NCI-H187 treated with DMSO at 0.1 percent for 48 hours (cell line): ENCODE measurements at places on chromosomes 1 and 21.

DNA sequence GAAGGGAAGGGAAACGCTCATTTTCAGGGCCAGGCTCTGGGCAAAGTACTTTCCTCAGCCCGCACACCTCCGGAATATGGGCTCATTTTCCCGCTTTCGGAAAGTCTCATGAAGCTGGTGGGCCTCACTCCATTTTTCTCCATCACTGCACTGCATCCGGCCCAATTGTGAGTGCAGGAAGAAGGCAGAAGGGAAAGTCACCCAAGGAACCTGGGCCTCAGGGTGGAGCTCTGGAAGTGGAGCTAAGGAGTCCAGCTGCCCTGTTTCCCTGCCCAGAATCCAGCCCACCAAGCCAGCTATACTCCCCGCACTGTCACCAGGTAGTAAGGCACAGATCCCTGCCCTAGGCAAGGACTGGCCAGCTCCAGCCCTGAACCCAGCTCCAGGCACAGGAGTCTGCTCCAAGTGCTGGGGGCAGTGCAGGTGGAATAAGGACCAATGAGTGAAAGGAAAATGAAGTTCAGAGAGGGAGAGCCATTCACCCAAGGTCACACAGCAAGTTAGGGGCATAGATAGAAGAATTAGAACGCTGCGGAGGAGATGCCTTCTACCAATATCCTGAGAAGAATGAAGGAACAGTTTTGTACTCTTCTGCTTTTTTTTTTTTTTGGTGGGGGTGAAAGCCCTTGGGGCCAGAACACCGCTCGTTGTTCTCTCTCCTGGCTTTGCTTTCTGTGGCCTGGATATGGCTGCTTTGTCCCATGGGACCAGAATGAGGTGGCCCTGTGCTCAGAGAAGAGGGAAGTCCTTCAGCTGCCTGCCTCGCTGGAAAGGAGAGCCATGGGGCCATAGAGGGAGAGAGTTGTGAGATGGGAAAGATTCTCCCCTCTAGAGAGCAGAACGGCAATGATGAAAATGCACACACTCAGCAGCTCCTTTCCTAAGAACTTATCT lies 10.0 kb downstream of the LRP8 start:
- no peak for DNase-seq

- DNase-seq = no peak
These were observed 76.4 kb downstream of the ADGRL2 start for GRCh38 chr1:81876901-81877733.

DNA sequence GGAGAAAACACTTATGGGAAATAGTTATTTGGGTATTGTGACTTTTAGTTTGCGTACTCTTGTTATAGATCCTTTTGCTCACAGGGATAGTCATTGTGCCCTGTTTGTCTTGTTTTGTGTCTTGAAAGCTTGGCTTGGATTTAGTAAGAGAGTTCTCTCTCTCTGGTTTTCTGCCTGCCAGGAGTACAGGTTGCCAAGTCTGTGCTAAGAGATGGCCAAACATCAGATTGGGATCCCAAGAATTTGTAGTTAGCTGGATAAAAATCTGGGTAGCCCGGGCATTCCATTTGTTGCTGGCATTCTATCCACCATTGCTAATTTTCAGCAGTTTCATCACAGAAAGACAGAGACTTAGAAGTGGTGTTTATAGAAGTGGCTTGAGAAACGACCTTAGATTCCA lies 222.2 kb downstream of the NRIP1 start:
- DNase-seq = no peak

DNA sequence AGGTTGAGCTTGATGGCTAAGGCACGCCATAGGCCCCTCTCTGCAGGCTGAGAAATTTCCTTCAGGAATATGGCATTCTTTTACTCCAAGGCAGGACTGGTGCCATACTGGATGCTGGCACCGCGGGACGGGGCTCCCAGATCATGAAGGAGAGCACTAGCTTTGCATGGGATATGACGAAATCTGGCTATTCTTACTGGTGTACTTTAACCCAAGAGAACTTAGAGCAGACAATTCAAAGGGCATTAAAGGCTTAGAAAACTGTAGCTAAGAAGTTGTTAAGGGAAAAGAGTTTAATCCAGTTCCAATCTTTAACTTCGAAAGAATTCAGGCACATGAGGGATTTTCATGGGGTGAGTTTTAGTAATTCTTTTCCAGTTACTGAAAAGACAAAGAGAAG lies 204.4 kb upstream of the ESRRG start:
- no peak for DNase-seq

- DNase-seq = no peak
These were observed 789 bp upstream of the S100A14 start for GRCh38 chr1:153616917-153617311.

GRCh38 chr1:107687849-107688753 lies 276.9 kb downstream of the VAV3 start:
- no peak for DNase-seq

DNA sequence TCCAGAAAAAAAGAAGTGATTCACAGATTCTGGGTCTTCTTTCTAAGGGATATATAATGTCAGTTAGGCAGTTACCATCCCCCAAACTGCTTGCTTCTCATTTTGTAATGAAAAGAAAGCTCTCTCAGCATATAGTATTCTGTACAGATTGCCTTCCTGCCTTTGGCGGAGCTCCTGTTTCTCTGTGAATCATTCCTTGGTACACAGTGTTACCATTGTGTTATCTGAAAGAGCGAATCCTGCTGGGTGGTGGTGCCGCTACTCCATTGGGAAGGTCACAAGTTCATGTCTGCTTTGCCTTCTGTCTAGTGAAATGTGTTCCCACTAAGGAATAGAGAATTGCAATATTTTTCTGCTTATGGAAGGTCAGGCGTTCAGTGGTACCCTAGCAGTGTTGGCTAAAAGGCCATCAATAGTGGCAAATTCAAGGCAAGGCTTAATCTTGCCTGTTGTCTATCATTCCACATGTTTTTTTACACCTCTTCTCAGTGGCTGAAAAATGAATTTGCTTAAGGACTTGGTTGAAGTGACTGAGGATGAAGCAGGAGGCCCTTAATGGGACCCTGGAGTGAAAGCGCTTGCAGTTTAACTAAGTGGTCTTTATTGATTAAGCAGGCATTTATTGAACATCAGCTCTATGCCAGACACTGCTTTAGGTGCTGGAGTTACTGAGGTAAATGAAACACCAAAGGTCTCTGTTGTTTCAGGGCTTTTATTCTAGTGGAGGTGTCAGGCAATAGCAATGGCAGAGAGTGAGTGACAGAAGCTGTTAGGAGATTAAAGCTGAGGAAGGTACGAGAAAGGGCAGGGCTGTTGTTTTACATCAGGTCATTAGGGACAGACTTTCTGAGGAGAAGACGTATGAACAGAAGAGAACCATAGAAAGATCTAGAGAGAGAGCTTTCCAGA lies 186.7 kb downstream of the PDE4B start:
- DNase-seq = no peak

GRCh38 chr1:3188150-3188971 lies 119.4 kb downstream of the PRDM16 start:
- DNase-seq = no peak

DNA sequence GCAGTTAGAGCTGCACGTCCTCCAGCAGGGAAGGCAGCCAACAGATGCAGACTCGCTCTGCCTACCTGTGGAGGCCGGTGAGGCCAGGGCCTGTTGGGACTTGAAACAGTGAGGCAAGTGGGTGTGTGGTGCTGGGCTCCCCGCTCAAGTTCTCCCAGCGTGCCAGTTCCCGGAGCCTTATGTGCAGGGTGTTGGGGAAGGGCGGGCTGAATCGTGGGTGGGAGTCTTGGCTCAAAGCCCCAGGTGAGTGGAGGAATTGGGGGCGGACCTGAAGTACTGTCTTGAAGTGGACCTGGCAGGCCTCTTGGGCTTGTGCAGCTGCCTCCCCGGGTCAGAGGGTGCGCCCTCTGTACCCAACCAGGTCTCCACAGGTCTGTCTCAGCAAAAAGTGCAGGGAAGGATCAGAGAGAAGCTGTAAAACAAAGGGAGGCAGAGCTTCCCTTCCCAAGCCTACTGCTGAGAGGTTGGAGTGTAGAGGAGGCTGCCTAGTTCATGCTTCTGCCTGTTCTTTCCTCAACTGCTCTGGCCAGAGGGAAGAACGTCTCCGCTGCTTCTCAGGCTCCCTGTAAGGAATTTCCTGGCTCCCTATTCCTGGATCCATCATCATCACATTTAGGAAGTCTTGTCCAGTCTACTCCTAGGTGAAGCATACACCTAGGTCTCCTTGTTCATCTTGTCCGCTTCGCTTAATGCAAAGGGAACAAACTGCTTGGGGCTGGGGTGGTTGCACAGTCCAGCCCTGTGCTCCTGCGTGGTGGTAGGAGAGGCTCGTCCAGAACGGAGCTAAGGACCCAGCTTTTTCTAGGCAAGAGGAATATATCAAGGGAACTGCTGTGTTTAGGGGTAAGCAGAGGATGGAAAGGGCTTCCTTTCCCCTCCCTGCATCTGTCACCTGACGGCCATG lies 14.9 kb downstream of the UTP11 start:
- no peak for DNase-seq

GRCh38 chr1:98172022-98172421 lies 251.2 kb upstream of the DPYD start:
- DNase-seq = no peak

DNA sequence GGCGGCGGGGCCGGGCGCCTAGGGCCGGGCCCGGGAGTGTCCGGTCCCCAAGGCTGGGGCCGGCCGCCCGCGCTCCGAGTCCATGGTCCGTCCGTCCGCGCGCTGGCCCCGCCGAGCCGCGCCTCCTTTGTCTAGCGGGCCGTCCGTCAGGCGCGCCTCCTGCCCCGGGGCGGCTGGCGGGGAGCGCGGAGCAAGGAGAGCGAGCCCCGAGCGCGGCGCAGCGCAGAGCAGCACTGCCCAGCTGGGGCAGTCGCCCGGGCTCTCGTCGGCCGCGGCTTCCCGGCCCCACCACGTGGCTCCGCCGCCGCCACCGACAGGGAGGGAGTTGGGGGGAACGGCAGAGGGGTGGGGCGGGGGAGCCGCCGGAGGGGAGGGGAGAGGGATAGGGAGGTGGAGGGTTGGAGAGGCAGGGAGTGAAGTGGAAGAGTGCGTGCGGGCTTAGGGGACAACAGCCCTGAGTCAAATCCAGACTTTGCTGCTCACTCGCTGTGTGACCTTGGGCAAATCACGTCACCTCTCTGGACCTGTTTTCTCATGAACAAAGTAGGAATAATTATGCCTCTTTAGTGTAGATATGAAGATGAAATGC lies at the start of gene NKAIN1:
TSS of gene NKAIN1 (minus strand) at position 235 of the 589 bp plus-strand sequence. CDS start 340 bp downstream, outside the sequence.
- no peak for DNase-seq

GRCh38 chr1:90139837-90140236 lies 144.9 kb downstream of the ZNF326 start:
- DNase-seq = no peak

GRCh38 chr1:43437031-43437973 lies 16.4 kb downstream of the HYI start:
- DNase-seq = no peak

DNA sequence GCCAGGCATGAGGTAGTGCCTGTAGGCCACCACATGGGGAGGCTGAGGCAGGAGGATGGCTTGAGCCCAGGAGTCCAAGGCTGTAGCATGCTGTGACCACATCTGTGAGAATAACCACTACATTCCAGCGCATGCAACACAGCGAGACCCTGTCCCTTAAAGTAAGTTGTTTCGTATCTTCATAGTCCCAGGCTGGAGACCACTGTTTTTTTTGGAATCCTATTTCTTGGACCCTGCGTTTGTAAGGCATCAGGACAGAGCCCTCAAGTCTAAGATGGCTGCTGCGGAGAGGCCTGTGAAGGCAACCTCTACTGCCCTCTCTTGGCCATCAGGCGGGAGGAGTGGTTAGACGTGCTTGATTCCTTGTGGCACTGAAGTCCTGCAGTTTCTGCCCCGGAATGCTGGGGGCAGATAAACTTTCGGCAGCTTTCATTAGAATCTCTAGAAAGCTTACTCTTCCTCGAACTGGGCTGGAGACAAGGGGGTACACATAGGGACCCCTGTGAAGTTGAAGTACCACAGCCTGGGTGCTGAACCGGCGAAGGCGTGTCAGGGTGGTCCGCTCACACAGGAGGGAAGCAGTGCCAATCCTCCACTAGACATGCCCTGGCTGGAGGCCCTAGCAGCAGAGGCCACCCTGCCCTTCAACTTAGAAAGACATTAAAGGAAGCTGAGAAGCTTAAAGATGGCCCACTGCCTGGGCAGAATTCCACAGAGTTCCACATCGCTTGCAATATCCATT lies 36.6 kb downstream of the RABIF start:
- DNase-seq = no peak

DNA sequence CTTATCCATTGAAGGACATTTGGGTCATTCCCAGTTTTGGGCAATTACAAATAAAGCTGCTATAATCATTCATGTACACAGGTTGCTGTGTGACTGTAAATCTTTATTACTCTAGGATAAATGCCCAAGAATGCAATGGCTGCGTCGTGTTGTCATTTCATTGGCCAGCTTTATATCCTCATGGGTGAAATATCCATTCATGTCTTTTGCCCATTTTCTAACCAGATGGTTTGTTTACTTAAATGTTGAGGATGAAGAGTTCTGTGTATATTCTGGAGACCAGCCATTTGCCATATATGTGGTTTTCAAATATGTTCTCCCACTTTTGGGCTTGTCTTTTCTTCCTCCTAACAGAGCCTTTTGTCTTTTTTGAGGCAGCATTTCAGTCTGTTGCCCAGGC lies 25.3 kb downstream of the TRIM11 start:
- DNase-seq = no peak

GRCh38 chr1:2446394-2446793 lies 29.7 kb upstream of the PLCH2 start:
- no peak for DNase-seq

GRCh38 chr1:161915978-161916377 lies 107.7 kb downstream of the OLFML2B start:
- DNase-seq = no peak

- DNase-seq = no peak
These were observed 54.2 kb downstream of the JAK1 start for GRCh38 chr1:64912191-64912590.

GRCh38 chr21:45592208-45592619 lies 50.0 kb upstream of the SLC19A1 start:
- DNase-seq = no peak

GRCh38 chr1:4055294-4055967 lies 155.4 kb upstream of the C1orf174 start:
- DNase-seq = no peak

- no peak for DNase-seq
These were observed 53.9 kb upstream of the SAMD13 start for GRCh38 chr1:84247425-84248220.

DNA sequence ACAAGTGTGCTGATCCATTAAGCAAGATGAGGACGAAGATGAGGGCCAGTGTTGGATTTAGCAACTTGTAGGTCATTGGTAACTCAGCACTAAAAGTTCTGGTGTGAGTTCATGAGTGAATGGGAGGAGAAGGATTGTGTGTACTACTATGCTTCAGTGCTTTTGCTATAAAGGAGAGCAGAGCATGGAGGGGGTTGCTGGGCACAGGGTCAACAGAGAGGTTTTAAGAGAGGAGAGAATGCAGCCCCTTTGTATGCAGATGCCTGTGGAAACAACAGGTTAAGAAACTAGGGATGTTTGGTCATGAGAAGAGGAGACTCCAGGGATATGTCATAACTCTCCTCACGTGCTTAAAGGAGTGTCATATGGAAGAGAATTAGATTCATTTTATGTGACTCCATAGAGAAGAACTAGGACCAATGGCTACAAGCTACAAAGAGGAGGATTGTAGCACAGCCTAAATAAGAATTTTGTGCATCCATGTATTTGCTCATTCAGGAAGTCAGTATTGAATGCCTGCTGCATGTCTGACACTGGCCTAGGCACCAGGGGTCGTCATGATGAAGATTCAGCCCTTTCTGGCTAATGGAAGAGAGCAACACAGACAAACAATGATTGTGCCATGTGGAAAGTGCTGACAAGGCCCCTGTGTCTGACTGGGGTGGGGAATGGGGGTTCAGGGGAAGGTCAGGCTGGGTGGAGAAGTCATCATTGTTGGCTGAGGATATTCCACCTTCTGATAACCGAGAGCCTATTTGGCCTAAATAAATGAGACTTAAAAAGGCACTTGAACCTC lies 53.5 kb downstream of the KIRREL1 start:
- DNase-seq = no peak
